ENCODE measurements at places on chromosomes 1 and 21.

GRCh38 chr1:41490911-41491310 lies 6.4 kb upstream of the EDN2 start:
- DNase-seq, result no peak

DNA sequence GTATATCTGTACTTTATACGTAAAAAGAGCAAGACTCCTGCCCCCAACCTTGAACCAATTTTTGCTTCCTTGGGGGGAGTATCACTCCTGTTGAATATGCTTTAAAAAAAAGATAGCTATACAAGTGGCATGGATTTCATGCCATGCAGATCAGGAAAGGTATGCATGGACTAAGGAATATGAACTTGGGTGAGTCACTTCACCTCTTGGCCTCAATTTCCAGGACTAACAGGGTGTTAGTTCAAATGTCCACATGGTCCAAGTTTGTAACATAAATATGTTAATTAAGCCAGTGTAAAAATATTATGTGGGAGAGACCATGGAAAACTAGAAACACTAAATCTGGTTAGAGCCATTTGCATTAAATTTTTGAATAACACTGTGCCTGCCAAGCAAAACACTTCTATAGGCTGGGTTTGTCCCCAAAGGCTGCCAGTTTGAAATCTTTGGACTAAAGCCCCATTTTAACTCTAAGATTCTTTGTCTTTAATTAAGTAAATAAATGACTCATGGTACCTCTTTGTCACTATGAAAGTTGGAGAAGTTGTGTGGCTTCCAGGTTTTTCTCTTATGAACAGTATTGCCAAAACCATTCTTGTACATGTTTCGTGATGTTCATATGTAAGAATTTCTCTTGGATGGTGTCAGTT lies 33.1 kb downstream of the FAM177B start:
- DNase-seq, result no peak

DNA sequence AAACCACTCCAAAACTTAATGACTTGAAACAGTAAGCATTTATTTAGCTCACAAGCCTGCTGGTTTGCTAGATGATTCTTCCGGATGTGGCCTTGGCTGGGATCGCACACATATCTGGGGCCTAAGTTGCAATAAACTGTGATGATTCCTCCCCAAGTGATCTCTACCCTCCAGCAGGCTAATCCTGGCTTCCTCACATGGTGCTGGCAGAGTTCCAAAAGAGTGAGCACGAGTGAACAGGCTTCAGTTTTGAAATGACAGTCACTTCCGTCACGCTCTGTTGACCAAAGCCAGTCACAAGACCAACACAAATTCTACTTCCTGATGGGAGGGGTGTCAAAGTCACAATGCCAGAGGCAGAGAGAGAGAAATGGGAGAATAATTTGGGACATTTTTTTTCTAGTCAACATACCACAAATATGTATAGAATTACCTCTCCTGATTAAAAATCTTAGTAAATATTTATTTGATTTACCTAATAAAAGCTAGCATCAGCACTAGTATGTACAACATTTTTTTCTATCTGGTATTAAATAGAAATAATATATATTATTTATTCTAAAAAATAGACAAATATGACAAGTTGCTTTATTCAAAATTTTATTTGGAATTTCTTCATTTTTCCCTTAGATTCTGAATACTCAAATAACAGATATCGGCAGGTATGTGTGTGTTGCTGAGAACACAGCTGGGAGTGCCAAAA lies 292.7 kb downstream of the TPR start:
- DNase-seq, result no peak

GRCh38 chr1:204524986-204525385 lies 8.8 kb downstream of the MDM4 start:
- no peak for DNase-seq

DNA sequence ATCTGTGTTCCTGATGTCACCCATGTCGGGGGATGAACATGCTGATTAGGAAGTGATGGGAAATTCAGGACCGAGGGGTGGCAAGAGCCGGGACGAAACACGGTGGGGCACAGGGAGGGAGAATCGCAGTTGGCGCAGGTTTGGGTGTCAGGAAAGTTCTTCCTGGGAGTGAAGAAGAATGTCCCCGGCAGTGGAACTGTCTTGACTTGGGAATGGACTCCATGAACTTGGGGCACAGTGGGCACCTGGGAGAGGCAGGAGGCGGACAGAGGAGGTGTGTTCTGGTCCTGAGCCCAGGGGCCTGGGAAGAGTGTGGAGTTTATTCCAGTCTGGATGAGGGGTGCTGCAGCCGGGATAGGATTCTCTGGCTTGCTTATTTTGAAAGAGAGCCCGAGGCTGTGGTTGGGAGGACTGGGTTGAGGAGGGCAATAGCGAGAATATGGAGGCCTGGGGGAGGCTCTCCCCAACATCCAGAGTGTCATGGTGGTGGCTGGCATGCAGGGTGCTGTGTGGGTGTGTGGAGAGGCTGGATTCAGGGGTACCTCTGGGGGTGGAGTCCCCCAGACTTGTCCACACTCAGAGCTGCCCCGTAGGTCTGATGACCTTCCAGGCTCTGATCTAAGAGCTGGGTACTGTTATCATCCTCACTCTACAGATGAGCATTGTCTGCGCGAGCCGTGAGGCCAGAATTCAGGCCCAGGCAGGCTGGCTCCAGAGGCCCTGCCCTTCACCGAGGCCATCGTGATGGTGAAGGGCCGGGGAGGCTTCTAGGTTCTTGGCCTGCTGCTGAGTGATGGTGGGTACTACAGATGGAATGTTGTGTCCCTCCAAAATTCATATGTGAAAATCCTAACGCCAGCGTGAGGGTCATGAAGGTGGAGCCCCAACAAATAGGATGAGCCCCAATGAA lies 274.5 kb upstream of the C1orf174 start:
- peak; percentile 35 for DNase-seq

- DNase-seq, result no peak
These were observed 8.1 kb downstream of the PSRC1 start for GRCh38 chr1:109274533-109275476.

- DNase-seq, result no peak
These were observed 5.3 kb downstream of the C1orf159 start for GRCh38 chr1:1110561-1110971.

GRCh38 chr21:41651406-41651805 lies 115.4 kb downstream of the RIPK4 start:
- DNase-seq, result no peak

GRCh38 chr21:27622631-27623030 lies 655.7 kb upstream of the ADAMTS5 start:
- no peak for DNase-seq

DNA sequence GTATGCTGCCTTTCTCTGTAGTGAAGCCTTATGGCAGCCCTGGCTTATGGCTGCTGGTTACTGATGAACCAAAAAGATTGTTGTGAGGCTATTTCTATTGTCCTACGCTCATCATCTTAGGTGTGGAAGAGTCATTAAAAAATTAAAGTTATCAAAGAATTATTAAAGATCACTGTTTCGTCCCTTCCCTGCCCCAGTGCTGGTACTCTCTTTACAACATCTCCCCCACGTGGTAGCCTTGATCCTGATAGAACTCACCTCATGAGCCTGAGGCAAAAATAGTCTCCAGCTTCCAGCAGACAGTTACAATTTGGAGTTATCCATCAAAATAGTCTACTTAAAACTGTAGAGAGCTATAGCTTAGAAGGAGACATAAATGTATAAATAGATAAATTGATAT lies 201.5 kb downstream of the S1PR1 start:
- no peak for DNase-seq

- peak; percentile 88 for DNase-seq
These were observed 4.2 kb upstream of the ECE1 start for GRCh38 chr1:21294266-21294989.

- DNase-seq, result no peak
These were observed 395.9 kb upstream of the CAMK1G start for GRCh38 chr1:209187589-209187988.

GRCh38 chr1:17768651-17769241 lies 13.6 kb downstream of the ACTL8 start:
- no peak for DNase-seq

DNA sequence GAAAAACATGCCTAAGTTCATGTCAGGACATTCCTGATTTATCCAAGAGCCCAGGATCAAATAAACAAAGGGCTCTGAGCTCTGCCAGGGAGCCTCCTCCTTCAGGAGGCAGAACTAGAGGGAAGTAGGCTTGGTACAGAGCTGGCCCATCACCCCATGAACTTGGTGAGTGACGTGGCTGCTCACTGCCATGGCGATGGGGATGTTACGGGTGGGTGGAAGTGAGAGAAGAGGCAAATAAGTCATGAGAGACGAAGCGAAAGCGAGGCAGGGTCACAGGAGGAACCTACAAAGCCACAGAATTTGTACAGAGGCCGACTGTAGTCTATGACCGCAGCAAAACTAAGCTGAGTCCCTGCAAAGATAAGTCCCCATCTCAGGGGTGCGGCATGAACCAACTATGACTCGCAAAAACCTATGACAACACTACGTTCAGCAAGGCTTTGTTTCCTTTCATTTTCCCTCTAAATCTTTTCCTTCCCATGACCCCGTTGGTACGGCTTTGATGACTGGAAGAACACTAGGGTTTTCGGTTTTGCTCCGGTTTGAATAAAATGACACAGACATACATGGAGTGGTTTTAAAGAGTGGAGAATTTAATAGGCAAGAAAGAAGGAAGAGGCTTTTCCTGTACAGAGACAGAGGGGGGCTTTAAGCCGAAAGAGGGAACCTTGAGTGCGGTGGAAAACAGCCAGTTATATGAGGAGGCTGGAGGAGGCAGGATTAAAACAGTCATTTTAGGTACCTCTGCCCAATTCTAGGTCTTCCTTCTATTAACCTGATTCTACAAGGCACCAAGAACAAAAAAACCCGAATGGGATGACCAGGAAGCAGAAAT lies 74.1 kb downstream of the CD46 start:
- peak; percentile 86 for DNase-seq

DNA sequence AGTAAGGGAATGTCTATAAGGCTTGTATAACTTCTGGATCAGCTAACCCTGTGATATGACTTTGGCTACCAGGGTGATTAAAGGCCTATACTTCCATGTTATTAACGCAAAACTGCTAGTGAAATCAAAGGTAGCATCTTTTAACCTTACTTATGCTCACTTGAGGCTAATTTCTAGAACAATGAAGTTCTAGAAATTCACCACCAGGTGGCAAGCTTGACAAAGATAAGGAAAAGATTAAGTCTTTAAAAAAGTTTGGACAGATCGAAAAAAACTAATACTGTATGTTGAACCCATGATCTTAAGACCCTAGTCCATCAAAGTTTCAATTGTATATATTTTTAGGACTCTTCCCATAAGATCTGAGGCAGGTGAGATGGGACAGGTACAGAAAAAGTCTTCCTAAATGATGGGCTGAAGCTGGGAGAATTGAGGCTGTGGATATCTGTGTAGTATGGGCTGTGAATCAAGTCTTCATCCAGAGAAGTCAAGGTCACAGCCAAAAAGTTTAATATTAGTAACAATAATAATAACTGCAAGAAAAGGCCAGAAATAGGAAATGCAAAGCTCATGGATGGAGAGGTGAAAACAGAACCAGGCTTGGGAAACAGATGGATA lies 18.8 kb downstream of the KYAT3 start:
- no peak for DNase-seq

DNA sequence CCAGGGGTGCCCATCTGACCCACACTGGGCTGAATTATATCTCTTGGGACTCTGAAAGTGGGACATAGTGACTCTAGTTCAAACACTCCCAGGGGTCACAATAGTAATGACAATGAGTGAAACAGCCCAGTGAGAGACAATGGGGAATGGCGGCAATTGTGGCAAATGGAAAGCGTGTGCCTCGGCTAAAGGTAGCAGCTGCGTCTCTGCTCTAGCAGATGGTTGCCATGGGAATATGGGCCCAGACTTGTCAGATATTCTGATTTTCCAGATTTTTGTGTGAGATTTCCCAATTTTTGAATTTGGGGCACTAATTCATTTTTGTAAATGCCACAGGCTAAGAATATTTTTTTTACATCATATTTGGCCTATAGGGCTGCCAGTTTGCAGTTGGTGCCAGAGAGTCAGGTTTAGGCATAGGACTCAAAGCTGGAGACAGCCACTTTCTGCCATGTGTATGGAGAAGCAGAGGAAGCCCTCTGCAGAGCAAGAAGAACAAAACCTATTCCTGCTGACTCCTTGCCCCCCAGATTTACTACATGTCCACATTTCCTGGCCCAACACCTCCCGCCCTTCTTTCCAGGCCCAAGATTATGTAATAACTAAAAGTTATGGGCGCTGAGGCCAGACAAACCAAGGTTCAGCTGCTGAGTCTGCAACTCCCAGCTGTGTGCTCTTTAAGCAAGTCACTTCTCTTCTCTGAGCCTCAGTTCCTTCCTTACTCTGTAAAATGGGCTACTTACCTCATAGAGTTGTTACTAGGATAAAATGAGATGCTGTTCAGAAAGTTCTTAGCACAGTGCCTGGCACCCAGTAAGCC lies 21.6 kb upstream of the PTP4A2 start:
- no peak for DNase-seq

GRCh38 chr1:244878681-244879080 lies 14.3 kb upstream of the HNRNPU start:
- no peak for DNase-seq

- no peak for DNase-seq
These were observed 864.3 kb upstream of the ADAMTS5 start for GRCh38 chr21:27831177-27831576.

DNA sequence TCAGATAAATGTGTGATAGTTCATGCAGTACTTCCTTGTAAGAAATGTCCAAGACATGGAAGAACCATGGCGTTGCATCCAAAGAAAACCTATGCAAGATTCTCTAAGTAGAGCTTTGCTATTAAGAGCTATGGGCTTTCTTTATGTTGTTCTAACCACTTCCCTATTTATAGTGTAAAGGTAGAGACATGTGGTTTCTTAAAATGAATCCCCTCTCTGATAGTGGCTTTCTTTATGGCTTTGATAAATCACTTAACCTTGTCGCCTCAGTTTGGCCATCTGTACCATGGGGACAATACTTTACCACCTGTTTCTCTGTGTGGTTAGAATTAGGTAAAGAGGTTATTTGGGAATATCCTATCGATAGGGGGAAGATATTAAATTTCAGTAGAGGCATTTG lies 305.5 kb downstream of the NFIA start:
- DNase-seq, result no peak

DNA sequence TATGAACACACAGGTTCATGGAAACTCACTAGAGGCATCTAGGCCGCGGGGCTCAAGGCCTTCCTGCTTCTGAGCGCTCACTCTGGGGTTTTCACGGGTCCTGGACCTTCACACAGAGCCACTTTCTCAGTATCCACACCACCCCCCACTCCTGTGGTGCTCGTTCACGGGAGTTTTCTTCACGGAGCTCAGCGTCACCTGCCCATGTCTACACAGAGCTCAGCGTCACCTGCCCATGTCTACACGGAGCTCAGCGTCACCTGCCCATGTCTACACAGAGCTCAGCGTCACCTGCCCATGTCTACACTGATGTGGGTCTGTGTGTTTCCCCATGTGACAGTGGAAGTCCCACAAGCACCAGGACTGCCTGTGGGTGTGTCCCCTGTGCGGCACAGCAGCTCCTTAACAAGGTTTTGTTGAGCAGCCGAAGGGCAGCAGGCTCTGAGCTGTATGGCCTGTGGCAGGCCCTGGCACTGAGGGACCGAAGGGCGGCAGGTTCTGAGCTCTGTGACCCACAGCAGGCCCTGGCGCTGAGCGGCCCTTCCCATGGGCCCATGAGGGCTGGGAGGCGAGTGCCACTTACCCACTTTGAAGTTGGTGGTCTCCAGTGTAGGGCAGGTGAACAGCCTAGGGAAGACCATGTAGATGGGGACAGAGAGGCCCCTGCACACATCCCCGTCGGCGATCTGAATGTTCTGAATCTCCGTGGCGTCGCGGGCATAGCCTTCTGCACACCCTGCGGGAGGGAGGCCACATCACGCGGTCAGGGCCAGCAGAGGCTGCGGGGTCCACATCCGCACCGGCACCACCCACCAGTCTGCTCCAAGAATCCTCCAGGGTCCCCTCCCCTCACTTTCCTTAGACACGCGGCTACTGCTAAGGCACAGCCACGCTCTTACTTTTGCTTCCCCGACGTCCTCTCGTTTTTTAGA lies 39.8 kb downstream of the VPS26C start:
- no peak for DNase-seq

All from activated CD8-positive, alpha-beta memory T cell treated with anti-CD3 and anti-CD28 coated beads, Interleukin-2, amount 50 U/mL, for 48 hours (primary cell).